Stimulated activated CD4-positive, alpha-beta T cell treated with anti-CD3 and anti-CD28 coated beads, TNF-alpha, amount 100 ng/mL, for 1 hour (primary cell): ENCODE measurements at places on chromosomes 4 and X.

DNA sequence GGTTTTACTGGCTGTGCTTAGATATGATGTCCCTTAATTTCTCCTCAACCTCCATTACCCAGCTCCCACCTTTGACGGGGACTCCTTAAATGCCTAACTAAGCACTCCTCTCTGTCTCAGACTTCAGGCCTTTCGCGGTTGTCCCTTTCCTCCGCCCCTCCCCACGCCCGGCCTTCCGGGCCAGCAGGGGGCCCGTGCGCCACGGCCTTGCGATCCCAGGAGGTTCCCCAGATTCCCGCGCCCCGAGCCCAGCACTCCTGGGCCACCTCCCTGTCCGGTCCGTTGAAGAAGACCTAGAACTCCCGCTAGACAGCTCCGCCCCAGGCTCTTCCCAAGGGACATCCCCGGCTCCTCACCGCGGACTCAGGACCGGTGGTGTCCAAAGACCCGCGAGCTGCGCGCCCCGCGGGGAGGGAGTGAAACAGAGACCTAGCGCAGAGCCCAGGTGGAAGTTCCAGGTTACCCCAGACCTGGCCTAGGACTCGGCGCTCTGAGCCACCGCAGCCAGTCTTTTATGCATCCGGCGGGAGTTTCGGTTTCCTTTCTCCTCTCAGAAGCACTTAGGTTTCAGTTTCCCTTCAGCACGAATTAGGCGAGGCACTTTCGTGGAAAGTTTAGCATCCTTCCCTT lies at the start of gene DDX60:
Gene DDX60, minus strand, starts transcription at position 487 of the 630 bp plus-strand sequence. CDS start 7,493 bp downstream, outside the sequence.
- peak; percentile 75 for DNase-seq

GRCh38 chr4:89897867-89898266 lies 3.2 kb downstream of the MMRN1 start:
- no peak for DNase-seq

- no peak for DNase-seq
Measured at GRCh38 chr4:173182403-173182802, 13.8 kb downstream of the GALNT7 start.

- no peak for DNase-seq
Measured at GRCh38 chr4:123488916-123489315, 92.3 kb downstream of the SPRY1 start.

DNA sequence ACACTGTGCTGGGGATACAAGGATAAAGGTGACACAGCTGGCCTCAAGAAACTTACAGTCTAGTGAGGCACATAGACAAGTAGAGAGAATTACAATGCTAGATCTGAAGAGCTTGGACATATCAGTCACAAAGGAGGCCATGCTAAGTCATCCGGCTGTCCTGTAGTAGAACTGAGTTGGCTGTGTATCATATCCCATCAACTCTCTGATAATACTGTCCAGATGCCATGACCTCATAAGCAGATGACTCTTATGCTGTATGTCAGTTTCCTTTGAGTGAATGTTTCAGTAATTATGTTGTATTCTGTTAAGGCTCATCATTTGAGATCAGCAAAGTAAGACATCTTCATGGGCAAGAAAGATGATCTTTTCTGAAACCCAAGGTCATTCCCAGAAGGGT lies 442.9 kb downstream of the MID1IP1 start:
- no peak for DNase-seq

GRCh38 chr4:9976781-9977180 lies 44.5 kb downstream of the SLC2A9 start:
- DNase-seq: no peak

- DNase-seq: no peak
Measured at GRCh38 chrX:29541038-29541437, 674.3 kb upstream of the MAGEB2 start.

- DNase-seq: no peak
Measured at GRCh38 chrX:142060191-142060590, 144.9 kb downstream of the MAGEC2 start.

- DNase-seq: no peak
Measured at GRCh38 chr4:188992706-188993105, 853.5 kb downstream of the TRIML1 start.

- DNase-seq: no peak
Measured at GRCh38 chr4:30600246-30601017, 119.7 kb upstream of the PCDH7 start.

- DNase-seq: no peak
Measured at GRCh38 chr4:8502836-8503585, 62.4 kb downstream of the TRMT44 start.

DNA sequence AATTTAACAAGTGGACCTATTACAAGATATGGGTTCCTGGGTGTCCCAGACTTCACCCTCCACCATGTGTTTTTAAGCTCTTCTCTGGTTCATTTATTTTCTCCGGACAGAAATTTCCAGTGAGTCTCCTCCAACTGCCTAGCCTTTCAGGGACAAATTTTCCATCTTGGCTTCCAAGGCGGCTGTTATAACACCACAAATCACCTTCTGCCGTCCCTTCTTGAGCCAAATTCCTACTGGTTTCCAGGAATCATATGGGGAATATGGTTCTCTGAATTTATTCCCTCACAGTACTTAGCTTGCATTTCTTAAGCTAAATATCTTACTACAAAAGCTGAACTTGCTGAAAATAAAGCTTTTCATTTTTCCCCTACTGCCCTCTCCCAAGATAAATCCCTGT lies 18.8 kb downstream of the NEXMIF start:
- no peak for DNase-seq

- DNase-seq: no peak
Measured at GRCh38 chr4:40427128-40427527, 92.0 kb downstream of the CHRNA9 start.

DNA sequence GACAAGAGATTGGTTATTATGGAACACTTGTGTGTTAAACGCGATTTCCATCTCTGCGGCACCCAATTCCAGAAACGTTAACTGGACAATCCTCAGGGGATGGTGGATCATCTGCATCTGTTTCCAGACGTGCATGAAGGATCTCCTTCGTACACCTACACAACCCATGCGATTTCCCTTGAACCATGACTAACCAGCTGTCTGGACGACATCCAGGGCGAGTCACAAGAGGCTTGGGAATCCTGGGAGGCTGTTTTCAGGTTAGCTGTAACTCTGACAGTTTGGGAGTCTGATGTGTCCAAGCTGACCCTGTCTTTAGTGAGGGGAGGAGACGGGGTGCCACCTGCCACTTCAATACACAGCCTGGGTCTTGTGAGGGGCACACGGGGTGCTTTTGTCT lies 84.5 kb downstream of the GATB start:
- DNase-seq: no peak
